ENCODE measurements at places on chromosomes 2 and 18.

- no peak for DNase-seq
Observed at GRCh38 chr2:160387558-160388262, 105.9 kb downstream of the RBMS1 start.

DNA sequence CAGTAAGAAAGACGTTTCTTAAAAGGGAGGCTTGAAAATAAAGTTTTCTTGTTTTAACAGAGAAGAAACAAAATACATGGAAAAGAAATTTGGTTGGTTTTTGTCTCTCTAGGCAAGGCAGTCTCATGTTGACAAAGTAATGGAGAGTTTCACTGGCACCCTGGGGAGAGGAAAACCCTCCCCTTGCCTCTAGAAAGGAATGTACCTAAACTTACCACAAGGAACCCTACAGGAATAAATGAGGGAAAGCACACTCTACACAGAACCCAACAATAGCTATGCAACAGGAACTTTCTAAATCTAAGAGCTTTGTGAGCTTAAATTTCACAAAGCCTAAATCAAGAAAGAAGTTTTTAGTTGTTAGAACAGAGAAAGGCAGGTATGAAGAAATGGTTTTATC lies 37.0 kb downstream of the FIGN start:
- DNase-seq = no peak

DNA sequence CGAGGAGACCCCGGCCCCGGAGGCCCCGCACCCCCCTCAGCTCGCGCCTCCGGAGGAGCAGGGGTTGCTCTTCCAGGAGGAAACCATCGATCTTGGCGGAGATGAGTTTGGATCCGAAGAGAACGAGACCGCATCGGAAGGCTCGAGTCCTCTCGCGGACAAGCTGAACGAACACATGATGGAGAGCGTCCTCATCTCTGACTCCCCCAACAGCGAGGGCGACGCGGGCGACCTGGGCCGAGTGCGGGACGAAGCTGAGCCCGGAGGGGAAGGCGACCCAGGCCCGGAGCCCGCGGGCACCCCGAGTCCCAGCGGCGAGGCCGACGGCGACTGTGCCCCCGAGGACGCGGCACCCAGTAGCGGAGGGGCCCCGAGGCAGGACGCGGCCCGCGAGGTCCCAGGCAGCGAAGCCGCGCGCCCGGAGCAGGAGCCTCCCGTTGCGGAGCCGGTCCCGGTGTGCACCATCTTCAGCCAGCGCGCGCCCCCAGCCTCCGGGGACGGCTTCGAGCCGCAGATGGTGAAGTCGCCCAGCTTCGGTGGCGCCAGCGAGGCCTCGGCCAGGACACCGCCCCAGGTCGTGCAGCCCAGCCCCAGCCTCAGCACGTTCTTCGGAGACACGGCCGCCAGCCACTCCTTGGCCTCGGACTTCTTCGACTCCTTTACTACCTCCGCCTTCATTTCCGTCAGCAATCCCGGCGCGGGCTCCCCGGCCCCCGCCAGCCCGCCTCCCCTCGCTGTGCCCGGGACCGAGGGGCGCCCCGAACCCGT lies 8.3 kb downstream of the TRAPPC12 start:
- DNase-seq = no peak

DNA sequence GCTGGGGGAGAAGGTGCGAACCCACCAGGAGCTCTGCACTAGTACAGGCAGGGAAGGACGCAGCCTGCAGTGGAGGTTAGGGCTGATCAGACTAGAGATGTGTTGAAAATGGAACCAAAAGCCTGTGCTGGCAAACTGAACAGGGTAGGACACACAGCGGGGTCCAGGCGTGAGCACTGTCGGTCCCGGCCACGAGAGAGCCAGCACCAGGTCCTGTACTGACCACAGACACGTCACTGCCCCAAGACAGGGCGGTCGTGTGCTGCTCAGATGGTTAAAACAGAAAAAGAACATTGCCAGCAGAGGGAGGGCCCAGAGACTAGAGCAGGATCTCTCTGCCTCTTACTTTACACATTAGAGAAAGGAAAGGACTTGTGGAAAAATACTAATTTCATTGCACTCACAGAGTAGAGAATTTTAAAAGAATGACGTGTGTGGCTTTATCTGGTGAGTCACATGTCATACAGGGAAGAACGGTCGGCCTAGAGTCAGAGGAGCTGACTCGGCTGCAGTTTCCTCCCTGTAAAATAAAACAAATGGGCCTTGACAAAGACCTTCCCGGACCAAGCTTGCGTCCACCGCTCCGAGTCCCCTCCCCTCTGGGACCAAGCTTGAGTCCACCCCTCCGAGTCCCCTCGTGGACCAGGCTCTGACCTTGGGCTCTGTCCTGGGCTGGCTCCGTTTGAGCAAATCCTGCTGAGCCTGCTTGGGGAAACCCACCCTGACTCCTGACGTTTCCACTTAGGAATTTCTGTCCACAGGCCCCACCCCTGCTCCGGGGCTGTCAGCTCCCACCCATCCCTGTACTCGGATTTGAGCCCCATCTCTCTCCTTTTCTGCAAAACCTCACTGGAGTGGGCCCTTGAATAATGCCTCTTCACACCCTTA lies 16.7 kb upstream of the ADI1 start:
- no peak for DNase-seq

DNA sequence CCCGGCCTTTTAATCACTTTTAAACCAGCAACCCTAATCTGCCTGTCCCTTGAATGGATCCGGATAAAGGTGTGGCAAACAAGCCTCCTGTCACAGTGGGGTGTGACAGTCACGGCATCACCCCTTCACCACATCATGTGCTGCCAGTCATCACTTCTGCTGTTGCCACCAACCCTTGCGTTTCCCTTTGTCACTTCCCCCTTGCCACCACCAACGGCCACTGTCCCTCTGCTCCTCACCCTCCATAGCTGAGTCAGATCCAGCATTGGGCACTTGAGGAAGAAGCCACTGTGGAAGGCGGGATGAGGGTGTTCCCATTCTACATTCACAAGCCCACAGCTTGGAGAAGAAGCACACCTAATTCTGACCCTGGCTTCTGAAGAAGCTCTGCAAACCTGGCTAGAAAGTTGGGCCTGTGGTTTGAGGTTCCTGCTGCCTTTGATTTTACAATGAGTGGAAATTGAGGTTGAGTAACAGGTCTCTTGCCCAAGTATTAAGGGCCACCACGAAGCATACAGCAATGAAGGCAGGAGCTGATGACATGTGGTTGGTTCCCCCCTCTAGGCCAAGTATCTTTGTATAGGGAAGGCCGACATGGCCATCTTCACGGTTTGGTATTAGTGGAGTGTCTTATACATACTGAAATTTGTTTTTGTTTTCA lies 22.9 kb upstream of the DARS1 start:
- DNase-seq = peak; percentile 28

DNA sequence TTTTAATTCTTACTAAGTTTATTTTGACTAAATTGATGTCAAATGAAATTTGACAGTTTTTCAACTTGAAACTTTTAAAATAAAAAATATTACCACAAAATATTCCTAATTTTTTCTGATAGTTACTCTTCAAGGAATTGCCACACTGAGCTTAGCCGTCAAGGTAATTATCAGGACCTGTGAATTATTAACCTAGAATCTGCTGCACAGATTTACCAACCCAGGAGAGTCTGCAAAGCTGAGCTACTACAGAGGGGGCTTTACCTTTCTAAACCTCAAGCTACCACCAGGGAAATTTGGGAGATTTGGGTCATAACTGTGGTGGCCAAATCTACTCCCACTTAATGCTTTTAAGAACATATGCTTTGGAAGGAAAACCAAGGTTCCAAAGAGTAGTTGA lies 324.6 kb downstream of the CCDC178 start:
- no peak for DNase-seq

DNA sequence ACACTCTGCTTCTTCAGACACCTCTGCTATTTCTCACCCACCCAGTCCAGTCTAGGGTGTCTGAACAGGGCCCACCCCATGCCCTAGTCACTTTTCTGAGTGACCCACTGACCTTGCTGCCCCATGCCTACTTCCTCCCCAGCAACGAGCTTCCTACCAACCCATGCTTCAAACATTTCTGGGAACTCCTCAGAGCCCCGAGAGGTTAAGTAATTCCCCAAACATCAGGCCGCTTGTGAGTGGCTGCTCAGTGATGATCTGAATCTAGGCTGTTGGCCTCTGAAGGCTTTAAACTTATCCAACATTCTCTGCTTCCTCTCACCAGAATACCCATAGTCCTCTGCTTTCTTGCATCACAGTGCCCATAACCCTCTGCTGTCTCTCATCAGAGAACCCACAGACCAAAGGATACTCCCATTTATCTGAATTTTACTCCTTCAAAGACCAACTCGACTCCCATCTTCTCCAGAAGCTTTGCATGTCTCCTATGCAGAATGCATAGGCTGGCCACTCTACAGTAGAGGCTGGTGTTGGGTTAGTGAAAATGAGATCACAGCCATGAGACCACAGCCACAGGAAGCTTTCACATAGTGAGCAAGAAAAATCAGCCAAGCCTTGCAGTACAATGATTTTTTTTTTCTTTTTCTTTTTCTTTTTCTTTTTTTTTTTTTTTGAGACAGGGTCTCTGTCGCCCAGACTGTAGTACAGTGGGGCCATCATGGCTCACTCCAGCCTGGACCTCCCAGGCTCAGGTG lies 309.5 kb upstream of the LYPD1 start:
- no peak for DNase-seq

- DNase-seq = peak; percentile 15
Observed at GRCh38 chr2:112482309-112483041, 519 bp downstream of the TTL start.

DNA sequence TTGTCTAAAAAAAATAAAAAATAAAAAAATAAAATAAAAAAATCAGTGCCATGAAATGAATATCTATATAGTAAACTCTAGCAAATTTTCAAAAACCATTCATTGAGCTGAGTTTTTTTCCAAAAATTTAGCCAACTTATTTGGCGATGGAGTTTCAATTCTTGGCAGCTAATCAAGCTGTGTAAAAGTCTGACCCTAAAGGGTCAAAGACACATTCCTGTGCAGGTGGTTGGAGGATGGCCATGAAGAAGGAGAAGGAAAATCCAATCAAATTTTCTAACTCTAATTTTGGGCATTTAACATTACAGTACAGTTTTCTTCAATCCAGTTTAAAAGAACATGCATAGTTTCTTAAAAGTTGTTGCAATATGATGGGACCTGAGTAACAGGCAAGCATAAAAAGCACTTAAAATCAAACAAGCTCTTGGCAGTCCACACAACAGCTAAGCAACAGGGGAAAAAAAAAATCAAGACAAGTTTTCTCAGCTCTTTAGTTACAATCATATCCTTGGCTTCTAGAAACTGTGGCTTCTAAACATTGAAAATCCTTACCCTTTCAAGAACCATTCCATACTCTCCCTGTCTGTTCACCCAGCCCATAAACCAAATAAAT lies 54.5 kb downstream of the ACVR1 start:
- DNase-seq = no peak

All from stimulated activated CD4-positive, alpha-beta T cell treated with anti-CD3 and anti-CD28 coated beads, Interleukin-2, amount 100 ng/mL, for 48 hours (primary cell).